ENCODE measurements at places on chromosomes 3 and 15.

GRCh38 chr3:32568953-32569352, 1.7 kb downstream of the DYNC1LI1 start:
- no peak for DNase-seq

DNA sequence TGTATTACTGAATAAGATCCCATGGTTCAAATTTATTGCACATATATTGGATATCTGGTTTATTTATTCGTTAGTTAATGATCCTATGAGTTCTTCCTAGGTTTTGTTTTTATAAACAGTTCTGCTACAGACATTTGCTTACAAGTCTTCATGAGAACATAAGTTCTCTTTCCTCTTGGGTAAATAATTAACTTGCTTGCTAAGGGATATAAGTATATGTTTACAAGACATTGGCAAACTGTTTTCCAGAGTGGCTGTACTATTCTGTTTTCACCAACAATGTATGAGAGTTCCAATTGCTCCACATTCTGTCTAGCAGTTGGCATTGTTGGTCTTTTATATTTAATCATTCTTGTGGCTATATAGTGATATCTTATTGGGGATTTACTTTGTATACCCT, 341.8 kb upstream of the GBE1 start:
- DNase-seq: no peak

DNA sequence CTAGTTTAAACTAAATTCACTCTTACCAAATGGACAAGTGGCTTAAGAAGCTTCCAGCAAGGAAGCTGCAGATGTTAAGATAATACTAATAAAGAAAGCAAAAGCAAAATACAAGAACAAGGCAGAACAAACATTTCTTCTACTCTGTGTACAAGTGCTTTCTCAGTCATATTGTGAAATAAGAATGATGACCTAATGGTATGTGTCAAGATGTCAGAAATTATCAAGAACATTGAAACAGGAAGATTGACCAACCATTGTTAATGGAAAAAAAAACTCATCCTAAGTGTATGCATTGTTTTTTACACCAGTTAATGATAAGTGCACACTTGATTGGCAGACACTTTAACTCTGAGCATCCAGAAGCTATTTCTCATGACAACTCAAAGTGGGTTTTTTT, 65.4 kb upstream of the P2RY1 start:
- no peak for DNase-seq

- DNase-seq: no peak
Measured at GRCh38 chr3:192957441-192958021, 39.9 kb upstream of the MB21D2 start.

DNA sequence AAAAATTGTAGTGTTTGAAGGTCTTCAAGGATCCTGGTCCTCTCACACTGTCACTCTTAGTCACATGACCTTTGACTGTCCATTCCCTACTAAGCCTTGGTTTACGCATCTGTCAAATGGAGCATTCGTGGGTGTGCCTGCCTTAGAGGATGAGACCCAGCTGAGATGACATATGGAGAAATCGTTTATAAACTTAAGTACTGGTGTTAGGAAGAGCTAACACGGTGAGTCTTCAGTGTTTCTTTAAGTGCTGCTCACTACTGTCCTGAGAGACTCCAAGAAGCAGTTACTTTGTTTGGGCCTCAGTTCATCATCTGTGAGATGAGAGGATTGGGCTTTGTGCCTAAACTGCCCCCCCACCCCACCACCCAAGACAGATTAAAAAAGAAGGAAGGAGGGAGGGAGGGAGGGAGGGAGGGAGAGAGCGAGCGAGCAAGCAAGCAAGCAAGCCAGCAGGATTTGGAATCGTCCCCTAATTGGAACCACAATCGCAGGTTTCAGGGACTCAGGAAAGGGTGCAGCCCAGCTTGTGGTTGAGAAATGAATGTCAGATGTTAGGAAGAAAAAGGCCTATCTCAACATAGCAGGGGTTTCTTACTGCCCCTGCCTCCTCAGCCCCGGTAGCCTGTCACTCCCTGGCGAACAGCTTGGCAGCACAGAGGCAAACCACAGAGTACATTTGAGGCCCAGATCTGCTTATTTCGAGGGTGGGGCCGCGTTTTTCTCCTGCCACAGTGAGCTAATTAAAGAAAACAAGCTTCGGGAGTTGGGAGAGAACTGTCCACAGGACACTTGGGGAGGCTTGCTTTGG, 32.7 kb downstream of the SMAD3 start:
- no peak for DNase-seq

DNA sequence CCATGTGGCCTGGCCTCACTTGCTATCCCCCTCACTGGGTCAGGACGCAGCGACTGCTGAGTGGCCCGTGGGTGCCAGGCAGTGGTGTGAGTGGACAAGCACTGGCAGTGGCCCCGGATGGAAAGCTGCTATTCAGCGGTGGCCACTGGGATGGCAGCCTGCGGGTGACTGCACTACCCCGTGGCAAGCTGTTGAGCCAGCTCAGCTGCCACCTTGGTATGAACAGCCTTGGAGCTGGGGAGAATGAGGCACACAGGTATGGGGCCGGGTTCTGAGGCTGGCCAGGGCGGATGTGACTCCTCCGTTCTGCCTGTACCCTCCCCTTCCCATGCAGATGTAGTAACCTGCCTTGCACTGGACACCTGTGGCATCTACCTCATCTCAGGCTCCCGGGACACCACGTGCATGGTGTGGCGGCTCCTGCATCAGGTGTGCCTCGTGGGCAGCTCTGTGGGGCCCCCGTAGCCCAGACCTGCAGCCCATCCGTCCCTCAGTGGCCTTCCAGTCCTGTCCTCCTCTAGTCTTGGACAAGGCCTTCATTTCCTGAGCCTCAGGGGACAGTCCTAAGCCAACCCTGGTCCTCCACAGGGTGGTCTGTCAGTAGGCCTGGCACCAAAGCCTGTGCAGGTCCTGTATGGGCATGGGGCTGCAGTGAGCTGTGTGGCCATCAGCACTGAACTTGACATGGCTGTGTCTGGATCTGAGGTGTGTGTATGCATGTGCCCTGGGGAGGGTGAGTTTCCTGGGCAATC, 28.2 kb downstream of the NBEAL2 start:
- no peak for DNase-seq

GRCh38 chr15:83477172-83477807, 30.1 kb downstream of the SH3GL3 start:
- DNase-seq: no peak

DNA sequence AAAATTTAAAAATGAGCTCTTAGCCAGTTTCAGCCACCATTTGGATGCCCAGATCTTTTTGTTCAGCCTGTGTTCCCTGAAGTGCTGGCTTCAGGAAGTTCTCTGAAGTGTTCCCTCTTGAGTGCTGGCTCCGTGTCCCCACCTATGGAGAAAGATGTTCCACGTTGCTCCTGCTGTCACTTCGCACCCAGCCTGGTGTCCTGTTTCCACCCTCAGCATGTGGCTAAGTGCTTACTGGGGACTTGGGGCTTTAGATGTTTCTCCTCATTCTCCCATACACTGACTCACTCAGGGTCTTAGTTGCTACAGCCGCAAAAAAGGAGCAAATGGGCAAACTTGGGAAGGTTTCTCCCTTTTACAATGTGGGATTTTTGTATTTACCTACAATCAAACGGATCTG, 16.6 kb downstream of the CHCHD6 start:
- DNase-seq: no peak

- no peak for DNase-seq
Measured at GRCh38 chr3:19917167-19917566, 16.9 kb downstream of the EFHB start.

DNA sequence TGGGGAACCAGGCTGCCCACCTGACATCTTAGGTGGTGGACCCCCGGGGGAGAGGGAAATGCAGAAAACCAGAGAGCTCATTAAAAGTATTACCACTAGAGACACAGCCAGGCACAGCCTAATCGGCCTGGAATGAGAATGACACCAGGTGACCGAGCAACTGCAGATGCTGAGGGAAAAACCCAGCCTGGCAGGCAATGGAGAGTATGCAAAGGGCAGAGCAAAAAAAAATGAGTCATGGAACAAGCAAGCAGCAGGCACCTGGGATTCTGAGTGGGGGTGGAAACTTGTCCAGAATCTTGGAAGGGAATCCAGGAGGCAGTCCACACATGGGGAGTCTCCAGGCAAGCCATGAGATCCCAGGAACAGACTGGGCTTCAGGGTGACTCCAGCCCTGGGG, 183.7 kb upstream of the LRRN1 start:
- no peak for DNase-seq

DNA sequence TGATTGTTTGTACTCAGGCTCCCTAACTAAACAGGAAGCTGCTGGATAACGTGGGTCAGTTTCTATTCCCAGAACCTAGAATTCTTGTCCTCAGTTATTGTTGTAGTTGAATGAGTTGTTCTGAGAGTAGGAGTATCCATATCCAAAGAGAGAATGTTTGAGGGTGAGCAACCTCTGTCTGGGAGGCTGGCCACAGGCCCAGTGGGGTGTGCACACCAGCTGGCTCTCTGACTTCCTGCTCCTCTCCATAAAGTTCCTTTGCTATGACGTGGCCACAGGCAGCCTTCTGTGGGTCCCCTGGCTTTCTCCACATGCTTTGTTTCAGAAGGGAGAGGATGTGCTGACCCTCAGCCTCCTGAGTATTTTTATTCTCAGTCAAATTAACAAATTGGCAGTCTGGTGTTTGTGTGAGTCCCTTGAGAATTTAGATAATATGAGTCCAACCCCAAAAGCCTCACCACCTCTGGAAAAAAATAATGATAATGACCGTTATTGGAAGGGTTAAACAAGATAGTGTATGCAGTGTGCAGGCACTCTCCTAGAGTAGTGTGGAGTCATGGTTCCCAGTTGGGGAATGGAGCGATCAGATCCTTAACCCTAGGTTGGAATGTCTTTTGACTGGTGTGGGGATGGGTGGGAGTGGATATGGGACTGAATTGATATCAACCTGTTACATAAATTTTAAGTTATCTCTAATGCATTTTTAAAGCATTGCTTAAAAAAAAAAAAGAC, 47.6 kb upstream of the MED12L start:
- DNase-seq: no peak

DNA sequence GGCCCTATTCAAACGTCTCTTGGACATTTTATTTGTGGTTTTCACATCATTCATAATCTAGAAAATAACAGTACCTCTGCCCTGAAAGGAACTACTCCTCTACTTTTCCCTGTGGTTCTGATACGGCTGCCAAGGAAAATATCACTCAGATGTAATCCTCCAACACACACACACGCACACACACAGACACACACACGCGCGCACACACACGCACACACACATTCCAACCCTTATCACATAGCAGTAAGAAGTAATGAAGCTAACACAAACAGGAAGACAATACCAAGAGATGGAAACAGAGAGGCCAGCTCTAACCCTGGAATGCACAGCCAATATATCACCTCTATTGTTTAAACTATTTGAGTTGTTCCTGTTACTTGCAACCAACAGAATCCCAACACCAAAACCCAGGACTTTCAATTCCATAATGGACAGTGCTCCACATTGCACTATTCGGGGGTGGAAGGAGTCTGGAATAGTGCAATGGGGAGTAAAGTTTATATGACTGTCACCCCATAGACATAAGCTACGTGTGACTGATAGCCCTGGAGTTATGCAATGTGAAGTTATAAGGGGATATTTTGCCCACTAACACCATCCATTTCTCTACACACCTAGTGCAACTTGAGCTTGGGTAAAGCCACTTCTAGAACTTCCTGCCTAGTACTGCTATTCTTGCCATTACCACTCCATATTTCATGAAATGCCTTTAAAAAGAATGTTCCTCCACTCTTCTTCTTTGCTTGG, 71.3 kb upstream of the FNDC3B start:
- DNase-seq: no peak

DNA sequence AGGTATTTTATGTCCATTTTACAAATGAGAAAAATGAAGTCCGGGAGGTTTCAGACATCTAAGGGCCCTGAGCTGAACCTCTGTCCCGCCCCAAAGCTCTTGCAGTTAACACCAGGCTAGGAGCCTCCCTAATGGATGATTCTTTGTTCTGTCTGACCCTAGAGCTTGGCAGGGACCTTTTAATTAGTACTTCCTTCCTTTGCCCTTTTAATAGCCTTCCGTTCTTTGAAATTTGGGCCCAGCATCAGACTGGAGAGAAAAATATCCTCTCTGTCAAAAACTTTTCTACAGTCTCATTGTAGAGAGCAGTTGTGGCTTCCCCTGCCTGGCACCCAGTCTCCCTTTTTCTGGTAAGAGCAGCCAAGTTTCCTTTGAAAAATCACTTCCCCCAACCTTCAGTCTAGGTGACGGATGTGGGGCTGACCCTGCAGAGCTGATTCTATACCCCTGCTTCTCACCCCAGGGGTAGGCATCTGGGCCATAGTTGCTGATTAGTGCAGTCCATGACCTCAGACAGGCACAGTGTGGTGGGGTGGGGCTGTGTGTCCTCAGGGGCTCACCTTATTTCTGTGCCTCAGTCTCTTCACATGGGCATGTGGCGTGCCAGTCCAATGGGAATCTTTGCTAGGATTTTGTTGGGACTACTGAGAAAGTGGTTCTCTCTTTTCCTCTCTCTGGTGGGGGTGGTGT, 220.4 kb downstream of the ADAMTS9 start:
- DNase-seq: no peak

GRCh38 chr3:71011565-71012287, 571.8 kb downstream of the FOXP1 start:
- DNase-seq: no peak
